ENCODE measurements at places on chromosomes 16 and 17. TPM values are rescaled to one million over a fixed set of nuclear protein-coding genes. Genes with fewer than 3 reads are reported as not detected.

GLIS2 gene
- 0.35 TPM for total RNA-seq

SRL gene
- 1.7 TPM for total RNA-seq

- DNase-seq, result no peak
Measured at GRCh38 chr17:64406321-64407200, 15.9 kb upstream of the PECAM1 start.

DNA sequence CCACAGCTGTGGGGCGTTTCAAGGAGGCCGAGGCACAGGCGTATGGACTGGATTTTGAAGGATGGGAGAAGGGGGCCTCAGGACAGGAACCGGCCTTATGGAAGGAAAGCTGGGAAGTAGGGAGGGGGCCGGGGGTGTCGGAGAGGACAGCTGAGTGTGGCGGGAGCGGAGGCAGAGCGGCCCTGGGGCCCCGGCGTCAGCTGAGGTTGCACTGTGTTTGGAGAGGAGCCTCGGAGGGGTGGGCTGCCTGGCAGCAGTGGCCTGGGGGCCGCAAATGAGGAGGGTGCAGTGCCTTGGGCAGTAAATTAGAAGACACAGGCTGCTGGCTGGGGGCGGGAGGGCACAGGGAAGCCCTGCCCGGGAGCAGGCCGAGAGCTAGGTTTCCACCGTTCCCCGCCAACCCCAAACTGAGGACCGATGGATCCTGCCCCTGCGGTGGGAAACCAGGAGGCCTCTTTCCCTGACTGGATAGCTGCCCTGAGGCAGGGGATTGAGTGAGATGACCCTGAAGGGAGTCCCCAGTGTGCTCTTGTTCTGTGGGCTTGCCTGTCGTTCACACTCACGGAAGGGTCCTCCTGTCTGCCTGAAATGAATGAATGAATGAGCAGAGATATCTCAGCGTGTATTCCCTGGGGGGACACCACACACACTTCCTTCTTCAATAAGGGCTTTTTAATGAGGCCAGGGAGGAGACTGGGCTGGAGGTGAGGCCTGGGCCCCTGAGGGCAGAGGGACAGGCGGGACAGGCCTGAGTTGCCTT, 18.4 kb downstream of the FOXJ1 start:
- DNase-seq, result no peak
